ENCODE measurements at places on chromosomes 12 and 14.

GRCh38 chr12:48691826-48692487 is 9.9 kb upstream of the KANSL2 start:
- DNase-seq: no peak

DNA sequence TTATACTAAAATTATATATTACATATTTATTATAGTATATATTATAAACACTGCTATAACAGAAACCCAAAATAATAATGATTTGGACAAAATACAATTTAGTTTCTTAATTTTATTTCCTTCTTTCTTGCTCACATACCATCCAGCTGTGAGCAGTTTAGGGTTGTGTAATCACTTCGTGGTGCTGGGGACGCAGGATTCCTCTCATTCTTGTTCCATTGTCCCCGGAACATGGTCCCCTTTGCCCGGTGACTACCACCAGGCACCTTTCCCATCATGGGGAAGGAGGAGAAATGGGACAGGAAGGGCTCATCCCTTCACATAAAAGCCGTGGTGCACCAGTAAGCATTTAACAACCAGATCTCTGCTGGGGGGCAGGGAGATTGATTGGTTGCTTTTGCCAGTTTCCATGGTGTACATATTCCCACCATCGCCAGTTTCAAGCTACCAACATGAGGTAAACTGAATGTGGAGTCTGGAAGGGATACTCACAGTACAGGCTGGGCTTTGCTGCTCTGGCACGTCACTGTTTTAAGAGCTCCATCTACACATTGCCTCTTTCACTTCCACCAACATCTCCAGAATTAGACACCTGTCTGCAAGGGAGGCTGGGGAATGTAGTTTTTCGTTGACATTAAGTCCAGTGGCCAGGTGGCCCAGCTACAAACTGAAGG is 191.5 kb downstream of the TMEM132C start:
- no peak for DNase-seq

GRCh38 chr14:91956616-91957015 is 9.1 kb upstream of the FBLN5 start:
- no peak for DNase-seq

- no peak for DNase-seq
These were observed 515 bp upstream of the ABCC9 start for GRCh38 chr12:21941506-21942376.

DNA sequence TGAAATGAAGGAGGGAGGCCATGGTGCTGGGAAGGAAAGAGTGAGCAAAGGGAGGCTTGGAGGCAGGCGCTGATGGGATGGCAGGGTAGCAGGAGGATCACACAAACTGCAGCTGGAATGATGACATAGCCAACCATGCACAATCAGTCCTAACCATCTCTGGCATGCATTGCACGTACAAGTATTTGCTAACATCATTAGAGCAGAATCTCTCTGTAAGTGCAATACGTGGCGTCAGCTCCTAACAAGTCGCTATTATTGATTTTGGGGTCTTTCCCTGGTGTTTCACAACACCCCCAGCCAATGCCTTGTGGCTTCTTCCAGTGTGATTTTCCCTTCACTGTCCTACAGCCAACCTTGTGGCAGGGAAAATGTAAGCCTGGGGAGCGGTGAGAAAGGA is 18.5 kb downstream of the BDKRB1 start:
- DNase-seq: no peak

Data from stimulated activated CD4-positive, alpha-beta T cell treated with anti-CD3 and anti-CD28 coated beads, Interleukin-12 subunit alpha, Interleukin-12 subunit beta, amount 100 ng/mL, for 4 hours (primary cell).